Neuronal stem cell (in vitro differentiated cells): ENCODE measurements at places on chromosomes 13 and 19.

- no peak for DNase-seq
Measured at GRCh38 chr13:29105779-29106178, 285.6 kb downstream of the MTUS2 start.

DNA sequence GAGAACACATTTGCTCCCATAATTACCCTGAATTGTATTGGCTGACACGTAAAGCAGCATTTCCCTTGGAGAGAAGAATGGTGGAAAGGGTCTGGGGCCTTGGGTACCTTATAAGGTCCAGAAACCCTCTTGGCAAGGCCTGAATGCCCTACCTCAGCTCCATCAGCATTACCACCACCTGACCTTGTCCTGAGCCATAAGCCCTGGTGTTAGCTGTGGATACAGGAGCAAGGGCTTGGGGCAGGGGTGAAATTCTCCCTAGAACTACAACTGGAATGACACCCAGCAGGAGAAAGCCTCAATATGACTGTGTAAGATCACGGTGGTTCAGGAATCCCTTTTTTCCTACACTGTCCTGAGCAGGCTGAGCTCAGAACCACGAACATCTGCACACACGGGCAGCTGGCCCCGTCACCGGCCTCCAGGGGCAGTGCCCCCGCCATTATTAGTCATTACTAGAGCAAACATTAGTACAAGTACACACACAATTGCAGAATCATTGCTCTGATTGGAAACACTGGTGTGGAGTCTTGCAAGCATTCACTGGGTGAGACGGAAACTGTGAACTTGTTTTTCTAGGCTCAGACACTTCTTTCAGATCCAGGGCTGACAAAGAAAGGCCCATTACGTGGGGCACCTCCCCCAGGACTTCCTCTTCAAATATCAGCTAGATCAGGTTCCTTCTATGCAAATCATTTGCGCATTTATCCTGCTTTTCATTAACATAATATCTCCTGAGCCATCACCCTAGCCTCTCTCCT lies 26.8 kb upstream of the MTIF3 start:
- no peak for DNase-seq

- DNase-seq, result peak; percentile 71
Measured at GRCh38 chr19:5801796-5802619, 2.9 kb upstream of the NRTN start.

GRCh38 chr19:17405250-17406045 lies at the start of gene BST2:
TSS of gene BST2 (minus strand) at chr19:17405630. CDS start at chr19:17405575, 55 bp downstream.
- DNase-seq, result no peak

DNA sequence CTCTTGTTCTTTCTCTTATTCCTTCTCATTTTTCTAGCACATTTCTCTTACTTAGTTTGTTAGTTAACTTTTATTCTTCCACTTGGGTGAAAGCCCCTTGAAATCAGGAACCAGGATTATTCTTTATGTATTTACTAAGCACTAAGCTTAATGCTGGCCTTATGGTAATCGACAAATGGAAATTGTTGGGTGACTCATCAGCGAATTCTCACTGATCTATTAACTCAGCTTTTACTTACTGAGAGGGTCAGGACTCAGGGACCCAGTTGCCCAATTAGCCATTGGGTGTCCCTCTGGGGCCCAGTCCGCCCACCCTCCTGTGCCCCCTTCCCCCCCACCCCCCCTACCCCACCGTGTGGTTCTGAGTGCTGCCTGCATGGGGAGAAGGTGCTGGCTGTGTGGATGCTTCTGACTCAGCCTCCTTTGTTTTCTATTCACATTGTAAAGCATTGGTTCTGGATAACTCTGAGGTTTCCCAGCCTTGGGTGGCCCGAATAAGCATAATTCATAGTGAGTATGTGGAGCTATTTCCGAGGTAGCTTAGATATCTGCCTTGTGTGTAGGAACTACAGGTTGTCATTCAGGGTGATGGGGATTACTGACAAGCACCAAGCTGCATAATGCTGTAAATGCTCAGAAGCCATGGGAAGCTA lies 240.9 kb downstream of the FGF9 start:
- no peak for DNase-seq

- no peak for DNase-seq
Measured at GRCh38 chr19:53982611-53983010, 8.8 kb upstream of the CACNG6 start.

DNA sequence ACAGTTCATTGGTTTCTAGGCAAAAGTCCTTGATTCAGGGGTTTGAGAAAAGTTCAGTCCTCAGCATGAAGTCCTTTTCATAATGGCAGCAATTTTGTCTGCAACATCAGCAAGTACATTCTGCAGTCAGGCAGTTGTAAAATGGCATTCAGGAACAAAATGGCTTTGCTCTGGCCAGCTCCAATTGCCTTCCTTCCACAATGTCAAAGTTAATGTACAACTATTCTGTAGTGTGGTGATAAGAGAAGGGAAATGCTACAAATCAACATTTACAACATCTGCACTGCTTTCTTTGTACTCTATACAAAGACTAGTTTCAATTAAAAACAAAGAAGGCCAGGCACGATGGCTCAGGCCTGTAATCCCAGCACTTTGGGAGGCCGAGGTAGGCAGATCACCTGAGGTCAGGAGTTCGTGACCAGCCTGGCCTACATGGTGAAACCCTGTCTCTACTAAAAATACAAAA lies 1.8 kb upstream of the NEK3 start:
- no peak for DNase-seq

GRCh38 chr19:48120505-48120904 lies 9.9 kb upstream of the PLA2G4C start:
- DNase-seq, result no peak

GRCh38 chr19:54526972-54527371 lies 24.3 kb downstream of the LAIR2 start:
- DNase-seq, result no peak

GRCh38 chr13:106077017-106077416 lies 458.4 kb downstream of the EFNB2 start:
- DNase-seq, result no peak

- DNase-seq, result no peak
Measured at GRCh38 chr13:57948884-57949283, 317.3 kb downstream of the PCDH17 start.

GRCh38 chr19:4638317-4638716 lies 999 bp upstream of the TNFAIP8L1 start:
- DNase-seq, result no peak

GRCh38 chr19:19628501-19629134 lies 598 bp upstream of the LPAR2 start:
- peak; percentile 79 for DNase-seq

GRCh38 chr19:38658462-38659306 lies 11.2 kb downstream of the ACTN4 start:
- no peak for DNase-seq

DNA sequence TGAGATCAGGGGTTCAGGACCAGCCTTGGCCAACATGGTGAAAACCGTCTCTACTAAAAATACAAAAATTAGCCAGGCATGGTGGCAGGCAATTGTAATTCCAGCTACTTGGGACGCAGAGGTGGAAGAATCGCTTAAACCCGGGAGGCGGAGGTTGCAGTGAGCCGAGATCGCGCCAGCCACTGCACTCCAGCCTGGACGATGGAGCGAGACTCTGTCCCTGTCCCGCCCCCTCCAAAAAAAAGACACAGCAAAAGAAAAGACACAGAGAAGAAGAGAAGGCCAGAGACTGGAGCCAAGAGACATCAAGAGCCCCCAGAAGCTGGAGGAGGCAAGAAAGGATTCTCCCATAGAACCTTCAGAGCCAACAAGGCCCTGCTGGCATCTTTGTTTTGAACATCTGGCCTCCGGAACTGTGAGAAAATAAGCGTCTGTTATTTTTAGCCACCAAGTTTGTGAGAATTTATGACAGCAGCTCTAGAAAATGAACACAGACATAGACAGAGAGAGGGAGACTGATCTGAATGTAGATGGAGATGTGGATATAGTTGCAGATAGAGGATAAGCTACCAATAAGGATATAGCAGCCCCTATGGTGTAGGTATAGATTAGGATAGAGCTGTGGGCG lies 25.7 kb upstream of the PNMA8B start:
- no peak for DNase-seq

DNA sequence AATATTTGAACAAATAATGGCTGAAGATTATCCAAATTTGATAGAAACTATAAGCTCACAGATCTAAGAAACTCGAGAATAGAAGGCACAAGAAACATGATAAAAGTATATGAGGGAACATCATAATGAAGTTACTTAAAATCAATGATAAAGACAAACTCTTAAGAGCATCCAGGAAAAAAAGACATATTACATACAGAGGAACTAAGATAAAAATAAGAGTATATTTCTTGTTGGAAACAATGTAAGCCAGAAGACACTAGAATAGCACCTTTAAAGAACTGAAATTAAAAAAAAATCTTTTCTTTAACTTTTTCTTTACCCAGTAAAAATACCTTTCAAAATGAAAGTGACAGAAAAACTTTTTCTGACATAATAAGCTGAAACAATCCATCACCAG lies 356.4 kb downstream of the DNAJC15 start:
- no peak for DNase-seq

DNA sequence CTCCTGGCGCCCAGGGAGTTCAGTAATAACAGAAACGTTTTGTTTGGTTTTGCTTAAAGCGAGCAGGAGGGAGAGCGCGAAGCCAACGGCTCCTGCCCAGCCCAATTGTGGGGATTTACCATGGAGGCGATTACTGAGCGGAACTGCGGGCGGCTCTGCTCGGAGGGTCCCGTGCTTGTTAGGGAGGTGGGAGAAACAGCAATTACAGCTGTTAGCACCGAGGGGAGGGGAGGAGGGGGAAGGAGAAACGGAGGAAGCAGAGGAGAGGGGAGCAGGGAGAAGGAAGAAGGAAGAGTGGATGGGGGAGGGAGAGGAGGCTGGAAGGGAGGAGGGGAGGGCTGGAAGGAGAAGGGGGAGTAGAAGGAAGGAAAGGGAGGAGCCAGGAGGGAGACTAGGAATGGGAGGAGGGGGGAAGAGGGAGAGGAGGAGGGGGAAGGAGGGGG lies 7.7 kb upstream of the ONECUT3 start:
- DNase-seq, result no peak

GRCh38 chr19:12676384-12676792 lies 5.3 kb downstream of the DHPS start:
- DNase-seq, result peak; percentile 80

- DNase-seq, result no peak
Measured at GRCh38 chr13:95185851-95186250, 115.4 kb downstream of the ABCC4 start.

GRCh38 chr13:85698256-85698655 lies 101.0 kb downstream of the SLITRK6 start:
- no peak for DNase-seq

GRCh38 chr13:31207661-31208552 lies 8.1 kb downstream of the B3GLCT start:
- no peak for DNase-seq

DNA sequence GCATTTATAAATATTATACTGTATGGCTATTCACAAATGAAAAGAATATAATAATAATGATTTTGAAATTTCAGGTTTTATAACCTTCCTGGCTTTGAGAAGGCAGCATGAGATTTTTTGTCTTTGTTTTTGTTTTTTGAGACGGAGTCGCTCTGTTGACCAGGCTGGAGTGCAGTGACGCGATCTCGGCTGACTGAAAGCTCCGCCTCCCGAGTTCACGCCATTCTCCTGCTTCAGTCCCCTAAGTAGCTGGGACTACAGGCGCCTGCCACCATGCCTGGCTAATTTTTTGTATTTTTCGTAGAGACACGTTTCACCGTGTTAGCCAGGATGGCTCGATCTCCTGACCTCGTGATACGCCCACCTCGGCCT lies 64.1 kb downstream of the ZNF429 start:
- no peak for DNase-seq

GRCh38 chr19:55346725-55347441 lies 7.2 kb downstream of the KMT5C start:
- no peak for DNase-seq

GRCh38 chr19:46927106-46927505 lies 66.3 kb downstream of the ARHGAP35 start:
- no peak for DNase-seq

DNA sequence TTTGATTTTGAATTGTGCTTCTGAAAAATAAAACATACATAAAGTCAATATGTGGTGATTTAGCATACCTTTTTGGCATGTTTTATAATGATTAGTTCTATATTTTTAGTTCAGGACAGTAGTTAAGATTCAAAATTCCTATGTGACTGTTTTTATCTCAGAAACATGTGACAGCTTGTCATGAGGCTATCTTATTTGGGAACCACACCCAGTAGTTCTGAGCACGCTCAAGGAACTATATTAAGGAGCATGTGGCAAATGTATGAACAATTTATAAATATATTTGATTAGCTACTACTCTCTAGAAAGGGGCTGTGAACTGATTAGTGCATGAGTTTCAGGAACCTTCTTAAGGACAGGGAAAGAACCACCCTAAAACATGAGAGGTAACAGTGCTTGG lies 38.8 kb downstream of the FGF9 start:
- no peak for DNase-seq

GRCh38 chr19:12786952-12787351 lies 4.3 kb upstream of the JUNB start:
- no peak for DNase-seq

GRCh38 chr13:75371203-75371602 lies 110.8 kb downstream of the TBC1D4 start:
- no peak for DNase-seq

DNA sequence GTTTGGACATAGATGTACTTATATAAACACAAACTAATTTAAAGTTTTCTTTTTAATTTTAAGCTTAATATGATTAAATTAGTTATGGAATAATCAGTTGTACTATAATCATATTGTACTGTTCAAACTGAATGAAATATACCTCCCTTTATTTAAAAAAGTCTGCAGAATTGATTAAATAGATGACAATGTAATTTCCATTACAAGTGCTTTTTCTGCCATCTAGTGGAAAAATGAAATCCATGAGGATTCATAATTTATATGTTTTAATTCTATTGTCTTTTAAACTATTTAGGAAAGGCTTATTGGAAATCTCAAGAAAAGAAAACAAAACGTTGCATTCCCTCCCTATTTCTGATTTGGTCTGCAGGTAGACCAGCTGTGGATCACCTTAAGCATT lies 30.9 kb downstream of the MZT1 start:
- no peak for DNase-seq

DNA sequence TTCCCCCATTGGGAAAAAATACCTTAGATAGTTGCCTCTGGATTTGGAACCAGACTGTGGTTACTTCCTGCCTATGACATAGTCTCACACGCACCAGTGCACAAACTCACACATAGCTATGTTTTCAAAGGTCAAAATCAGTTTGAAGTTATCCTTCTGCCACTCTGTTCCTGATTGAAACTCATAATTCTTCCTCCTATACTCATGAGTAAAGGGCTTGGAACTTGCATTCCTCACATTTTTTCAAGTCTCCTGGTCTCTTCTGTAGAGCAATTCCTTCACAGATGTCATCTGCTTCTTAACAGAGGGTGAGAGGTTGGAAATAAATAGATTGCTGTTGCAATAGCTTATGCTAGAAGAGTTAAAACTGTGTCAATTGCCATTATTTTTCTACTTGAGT lies 18.6 kb upstream of the POSTN start:
- no peak for DNase-seq
